ENCODE measurements at places on chromosomes 3 and 15.

DNA sequence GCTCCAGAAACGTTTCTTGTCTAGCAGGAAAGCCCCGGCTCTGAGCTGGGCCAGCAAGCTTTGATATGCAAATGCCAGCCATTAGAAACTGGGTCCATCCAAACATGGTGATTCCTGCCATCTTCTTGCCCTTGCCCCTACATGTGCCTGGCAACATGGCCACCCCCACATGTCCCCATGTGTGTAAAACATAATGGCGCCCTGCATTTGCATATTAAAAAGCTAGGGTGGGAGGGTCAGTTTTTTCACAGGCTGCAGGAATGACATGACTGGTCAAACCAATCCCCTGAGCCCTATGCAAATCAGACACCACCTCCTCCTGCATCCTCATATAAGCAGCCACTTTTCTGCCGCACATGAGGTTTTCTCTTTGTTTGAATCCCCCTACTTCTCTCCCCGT, 21.2 kb downstream of the GPR156 start:
- no peak for DNase-seq

DNA sequence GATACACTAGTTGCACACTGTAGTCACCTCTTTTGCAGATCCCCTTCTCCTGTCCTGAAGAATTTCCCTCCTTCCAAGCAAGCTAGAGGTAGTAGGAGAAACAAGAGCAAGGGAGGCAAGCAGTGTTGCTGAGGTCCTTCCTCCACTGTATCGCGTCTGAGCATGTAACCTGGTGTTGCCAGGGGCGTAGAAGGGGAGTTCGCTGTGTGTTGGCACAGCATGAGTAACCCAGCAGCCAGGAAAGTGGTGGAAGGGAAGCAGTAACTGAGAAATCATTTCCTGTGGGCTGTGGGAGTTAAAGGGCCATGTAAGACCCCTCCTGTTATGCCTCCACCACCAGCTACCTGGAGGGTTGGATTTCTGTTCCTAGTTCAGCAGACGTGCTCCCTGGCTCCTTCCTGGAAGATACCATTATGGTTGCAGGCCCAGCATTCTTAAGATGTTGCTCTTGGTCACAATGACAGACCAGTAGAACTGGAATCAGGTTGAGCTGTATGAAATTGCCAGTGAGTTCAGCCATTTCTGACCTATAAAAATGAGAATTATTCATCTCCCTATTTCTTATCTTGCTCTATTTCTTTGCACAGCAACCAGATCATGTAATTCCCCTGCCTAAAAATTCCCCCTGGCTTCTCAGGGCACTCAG, 215.3 kb upstream of the TOPAZ1 start:
- no peak for DNase-seq

GRCh38 chr3:58532794-58533220, 4.2 kb downstream of the ACOX2 start:
- DNase-seq: no peak

DNA sequence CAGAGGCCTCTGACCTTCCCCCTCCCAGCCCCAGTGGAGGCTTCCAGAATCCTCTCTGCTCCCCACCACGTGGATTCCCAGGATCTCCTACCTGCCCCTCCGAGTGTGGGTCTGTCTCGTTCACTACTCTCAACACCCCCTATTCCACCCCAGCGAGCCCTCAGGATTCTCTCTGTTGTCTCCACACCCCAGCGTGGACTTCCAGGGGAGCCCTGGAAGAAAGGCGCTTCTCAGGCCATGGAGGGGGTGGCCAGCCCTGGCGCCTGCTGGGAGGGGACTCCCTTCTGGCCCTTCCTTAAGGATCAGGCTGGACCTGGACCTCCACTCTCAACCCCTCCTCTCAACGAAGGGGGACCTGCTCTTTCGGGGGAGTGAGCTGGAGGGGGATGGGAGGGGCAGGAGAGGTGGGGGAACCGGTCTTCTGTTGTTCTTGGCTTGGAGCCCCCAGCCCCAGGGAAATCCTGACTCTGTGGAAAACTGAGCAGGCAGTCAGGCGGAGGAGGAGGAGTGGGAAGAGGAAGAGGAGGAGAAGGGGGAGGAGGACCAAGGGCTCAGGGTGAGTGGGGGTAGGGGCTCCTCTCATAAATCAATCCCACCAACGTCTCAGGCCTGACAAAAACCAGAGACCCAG, 32.9 kb downstream of the EPHB3 start:
- DNase-seq: no peak

DNA sequence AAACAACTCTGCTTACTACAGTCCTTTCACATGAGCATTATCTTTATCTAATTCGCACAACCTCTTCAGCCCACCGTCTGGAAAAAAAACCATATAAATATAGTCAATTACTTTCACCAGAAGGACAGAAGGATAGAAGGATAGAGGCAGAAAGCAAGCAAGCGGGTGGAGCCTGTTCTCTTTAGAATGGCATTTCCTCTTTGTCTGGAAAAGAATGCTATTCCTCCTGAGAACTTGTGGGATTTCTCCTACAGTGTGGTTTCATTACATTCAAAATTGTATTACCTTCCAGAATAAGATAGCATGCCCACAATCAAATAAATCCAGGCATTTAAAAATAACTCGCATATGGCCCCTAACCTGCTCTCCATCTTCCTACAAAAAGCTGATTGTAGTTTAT, 23.1 kb downstream of the SLC30A4 start:
- DNase-seq: no peak

DNA sequence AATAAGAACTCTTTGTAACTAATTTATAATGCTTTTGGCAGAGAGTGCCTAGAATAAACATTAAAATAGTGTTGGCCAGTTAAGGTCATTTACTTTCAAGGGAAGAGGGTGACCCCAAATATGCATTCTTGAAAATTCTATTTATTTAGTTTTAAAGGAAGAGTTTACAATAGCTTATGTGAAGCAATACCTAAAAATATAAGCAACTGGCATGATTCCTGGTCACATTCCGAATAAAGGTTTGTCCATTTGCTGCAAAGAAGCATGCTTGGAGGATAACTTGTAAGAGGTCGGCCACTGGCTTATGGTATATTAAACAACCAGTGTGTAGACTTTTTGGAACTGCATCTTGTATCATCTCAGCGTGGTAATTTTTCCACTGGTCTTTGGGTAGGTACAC, 10.2 kb downstream of the MITF start:
- no peak for DNase-seq

- DNase-seq: no peak
Measured at GRCh38 chr3:63441262-63441661, 163.2 kb downstream of the SYNPR start.

DNA sequence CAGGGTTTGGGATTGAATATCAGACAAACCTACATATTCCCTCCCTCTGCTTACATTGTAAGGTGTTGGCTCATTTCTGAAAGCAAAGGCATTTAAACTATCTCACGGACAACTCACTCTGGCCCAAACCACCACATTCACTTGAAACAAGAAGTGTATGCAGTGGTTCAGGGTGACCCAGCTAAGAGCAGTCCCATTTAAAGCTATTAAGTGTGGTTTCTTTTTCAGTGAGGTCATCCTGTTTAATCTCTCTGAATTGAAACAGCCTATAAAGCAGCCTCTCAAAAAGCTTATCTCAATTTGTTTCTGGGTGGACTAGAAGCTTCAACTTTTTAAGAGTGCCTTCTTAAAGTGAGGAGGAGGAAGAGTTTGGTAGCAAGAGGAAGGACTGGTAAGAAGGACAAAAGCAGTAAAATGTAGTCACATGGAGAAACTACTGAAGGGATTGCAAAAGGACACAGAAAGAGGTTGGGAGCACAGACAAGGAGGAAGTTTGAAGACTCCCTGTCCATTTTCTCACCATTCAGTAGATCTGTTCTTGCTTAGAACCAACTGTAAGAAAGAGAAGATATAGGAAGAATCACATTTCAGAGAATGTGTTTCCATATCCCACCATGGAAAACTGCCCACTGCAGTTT, 151.6 kb downstream of the TMCO5A start:
- no peak for DNase-seq

DNA sequence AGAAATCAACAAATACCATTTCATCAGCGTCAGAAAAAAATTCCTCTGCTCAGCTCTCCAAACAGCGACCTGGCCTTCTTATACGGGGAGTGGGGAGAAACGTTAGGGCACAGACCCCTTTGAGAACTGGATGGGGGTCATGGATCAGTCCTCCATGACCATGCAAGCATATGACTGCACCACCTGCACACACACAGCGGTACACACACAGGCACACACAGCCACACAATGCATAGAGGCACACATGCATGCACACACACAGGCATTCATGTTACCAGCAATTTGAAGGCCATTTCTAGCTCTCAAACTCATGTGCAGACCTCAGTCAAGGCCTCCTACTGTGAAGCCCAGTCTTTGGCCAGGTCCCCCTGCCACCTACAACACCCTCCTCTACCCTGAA, 50.2 kb downstream of the SLC41A3 start:
- DNase-seq: no peak

DNA sequence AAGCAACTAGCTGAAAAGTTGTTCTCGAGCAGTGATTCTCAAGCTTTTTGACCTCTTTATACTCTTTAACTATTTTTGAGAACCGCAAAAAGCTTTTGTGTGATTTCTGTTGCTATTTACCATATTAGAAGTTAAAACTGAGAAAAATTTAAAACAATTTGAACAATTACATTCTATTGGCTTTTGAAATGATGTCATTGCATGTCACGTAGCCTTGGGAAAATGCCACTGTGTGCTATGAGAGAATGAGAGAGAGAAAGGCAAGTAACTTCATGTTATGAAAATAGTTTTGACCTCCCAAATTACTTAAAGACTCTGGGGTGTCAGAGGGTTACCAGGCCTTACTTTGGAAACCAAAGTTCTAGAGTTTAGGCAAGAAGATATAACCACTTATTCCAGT, 8.0 kb downstream of the USP13 start:
- DNase-seq: no peak

DNA sequence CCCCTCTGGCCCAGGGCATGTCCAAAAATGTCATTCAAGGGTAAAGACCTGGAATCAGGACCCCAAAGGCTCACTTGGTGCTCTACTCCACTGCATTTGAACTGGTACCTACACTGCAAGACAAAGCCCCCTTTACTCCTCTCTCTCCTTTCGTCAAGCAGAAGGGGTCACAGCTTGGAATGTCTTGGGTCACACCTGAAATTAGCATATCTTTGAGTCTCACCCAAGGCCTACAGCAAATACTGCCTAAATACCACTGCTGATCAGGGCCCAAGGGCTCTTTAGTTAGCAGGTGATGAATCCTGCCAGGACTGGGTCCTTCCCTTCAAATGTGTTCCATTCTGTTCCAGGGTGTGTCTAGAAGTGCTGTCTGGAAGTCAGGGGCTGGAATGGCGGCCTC, 320.6 kb downstream of the SV2B start:
- DNase-seq: no peak

- no peak for DNase-seq
Measured at GRCh38 chr3:64093825-64094712, 70.8 kb upstream of the PSMD6 start.

DNA sequence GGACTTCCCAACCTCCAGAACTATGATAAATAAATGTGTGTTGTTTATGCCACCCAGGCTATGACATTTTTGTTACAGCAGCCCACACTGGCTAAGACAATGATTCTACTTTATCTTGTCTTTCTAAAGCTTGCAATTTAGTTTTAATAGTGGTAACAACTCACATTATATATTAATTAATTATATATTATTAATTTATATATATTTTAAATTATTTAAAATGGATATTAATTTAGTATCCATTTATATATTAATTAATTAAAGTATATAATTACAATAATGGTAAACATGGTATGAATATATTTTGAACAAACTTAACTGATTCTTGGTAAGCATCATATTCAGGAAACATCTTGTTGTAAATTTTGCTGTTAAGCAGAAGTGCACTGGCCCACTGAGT, 863.9 kb downstream of the MCTP2 start:
- no peak for DNase-seq

DNA sequence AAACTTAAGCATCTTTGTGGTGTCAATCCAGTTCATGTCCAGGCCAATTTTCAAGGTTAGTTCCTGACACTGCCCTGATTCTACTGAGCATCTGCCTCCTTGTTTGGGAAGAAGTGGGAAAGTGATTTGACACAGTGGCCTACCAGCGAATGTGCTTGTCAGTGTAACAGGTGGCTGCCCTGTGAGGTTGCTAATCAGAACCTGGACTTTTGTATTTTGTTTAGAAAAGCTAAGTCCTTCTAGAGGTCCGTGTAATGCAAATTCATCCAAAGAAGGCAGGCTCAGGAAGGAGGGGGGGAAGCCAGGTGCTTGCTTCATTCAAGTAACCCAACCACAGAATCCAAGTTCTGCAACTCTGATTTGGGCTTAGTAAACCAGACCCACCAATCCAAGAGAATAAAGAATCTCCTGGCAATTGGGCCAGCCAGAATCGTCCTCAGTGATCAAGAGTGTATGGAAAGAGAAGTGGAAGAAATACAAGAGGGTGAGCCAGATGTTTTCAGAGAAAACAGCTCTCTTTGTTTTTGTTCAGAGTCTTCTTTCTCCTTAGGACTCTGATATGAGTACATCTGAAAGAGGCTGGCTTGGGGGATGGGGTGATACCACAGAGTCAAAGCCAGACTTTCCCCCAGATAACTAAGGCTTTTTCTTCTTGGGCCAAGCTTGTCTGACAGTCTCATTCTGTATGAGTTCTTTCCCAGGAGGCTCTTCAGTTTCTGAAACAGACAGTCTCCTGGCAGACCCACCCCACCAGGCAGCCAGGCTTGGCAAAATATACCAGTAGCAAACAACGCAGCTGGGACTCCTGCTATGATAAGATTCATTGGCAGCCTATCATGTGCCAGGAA, 508.9 kb upstream of the TBL1XR1 start:
- no peak for DNase-seq

DNA sequence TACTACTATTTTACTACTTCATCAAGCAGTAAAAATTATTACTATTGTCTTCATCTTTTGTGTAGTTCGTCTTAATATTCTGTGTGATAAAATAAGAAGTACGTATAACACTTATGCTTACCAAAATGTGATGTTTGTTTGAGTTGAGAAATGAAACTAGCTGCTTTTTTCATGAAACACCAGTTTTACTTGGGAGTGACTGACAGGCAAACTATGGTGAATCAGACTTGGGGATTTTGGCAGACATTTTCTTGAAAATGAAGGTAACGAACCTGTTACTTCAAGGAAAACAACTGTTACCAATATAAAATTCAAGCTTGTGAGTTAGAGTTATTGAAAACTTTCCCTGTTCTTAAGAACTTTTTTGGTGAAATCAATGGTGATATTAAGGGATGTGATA, 10.3 kb downstream of the U2SURP start:
- DNase-seq: no peak

DNA sequence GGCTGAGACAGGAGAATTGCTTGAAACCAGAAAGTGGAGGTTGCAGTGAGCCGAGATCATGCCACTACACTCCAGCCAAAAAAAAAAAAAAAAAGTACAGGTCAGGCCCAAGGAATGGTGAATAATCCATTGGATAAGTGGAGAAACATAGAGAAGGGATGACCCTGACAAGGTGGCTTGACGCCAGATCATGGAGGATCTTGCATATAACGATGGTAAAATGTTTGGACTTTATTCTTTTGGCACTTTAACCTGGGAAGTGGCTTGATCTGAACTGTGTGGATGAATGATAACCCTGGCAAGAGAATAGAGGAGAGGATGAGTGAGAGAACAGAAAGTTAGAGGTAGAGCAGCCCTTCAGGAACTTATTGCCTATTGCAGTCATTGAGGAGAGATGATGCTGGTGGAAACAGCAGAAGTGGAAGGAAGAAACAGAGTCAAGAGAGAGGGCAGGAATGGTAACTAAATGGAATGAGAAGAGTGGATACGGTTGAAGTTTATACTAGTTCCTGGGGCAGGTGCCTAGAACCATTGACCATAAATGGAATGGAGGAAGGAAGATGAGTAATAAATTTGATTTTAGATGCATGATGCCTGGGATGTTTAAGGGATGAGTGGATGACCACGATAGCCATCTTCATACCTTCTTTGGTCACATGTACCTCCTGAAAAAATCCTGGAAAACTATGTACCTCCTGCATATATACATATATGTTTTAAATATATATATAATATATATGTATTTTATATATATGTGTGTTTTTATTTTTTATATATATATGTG, 57.8 kb downstream of the BLM start:
- no peak for DNase-seq

Measured in right renal cortex interstitium (tissue), 3 donors.